GM19239 (cell line): ENCODE measurements at places on chromosomes 2 and 18.

DNA sequence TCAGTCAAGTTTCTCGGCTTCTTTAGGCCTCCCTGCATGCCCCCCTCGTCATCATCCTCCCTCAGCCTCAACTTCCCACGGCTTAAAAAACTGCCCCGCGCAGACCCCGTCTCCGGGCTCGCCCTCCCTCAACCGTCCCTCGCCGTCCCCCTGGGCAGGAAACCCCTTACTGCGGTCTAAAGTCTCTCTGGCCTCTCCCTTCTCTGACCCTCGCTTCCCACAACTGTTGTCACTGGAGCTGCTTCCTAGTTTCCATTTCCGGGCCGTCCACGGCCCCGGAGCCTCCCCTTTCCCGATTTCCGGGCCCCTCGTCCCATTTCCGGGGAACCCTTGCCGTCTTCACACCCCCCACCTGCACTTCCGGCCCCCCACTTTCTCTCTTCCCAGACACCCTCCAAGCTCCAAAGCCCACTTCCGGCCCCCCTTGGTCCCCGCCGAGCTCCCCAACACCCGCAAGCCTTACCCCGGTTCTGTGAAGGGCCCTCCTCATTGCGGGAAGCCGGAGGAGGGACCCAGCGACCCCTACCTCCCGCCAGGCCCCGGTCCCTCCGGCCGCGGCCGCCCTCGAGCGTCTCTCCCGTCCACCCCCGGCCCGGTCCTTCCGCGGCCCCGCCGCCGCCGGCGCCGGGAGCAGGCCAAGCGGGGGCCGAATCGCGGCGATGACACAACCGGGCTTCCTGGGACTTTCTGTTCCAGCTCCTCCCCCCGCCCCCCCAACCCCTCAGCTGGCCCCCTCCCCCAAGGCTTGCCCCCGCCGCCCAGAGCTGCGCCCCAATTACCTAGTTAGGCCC, 513 bp downstream of the TRIP12 start:
- DNase-seq, result no peak

DNA sequence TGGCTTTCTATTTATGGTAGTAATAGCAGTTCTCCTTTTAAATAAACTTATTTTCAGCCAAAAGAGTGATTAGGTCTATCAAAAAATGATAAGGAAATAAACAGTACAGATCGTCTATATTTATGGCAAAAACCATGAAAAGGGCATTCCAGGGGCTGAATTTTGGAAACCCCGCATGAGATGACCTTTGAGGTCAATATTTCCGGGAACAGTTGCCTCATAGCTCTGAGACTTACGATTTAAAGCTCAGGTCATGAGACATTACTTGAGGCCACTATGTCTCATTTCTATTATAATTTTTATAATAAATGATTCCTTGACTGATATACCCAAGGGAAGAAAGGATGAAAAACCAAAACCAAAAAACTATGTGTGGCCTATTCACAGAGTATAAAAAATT, 101.1 kb downstream of the LDLRAD4 start:
- DNase-seq, result no peak

- no peak for DNase-seq
Measured at GRCh38 chr2:73279852-73280251, 4.4 kb downstream of the FBXO41 start.

- no peak for DNase-seq
Measured at GRCh38 chr18:36752929-36753865, 75.6 kb downstream of the TPGS2 start.

GRCh38 chr2:236862526-236862925, 223.2 kb upstream of the COPS8 start:
- DNase-seq, result no peak

DNA sequence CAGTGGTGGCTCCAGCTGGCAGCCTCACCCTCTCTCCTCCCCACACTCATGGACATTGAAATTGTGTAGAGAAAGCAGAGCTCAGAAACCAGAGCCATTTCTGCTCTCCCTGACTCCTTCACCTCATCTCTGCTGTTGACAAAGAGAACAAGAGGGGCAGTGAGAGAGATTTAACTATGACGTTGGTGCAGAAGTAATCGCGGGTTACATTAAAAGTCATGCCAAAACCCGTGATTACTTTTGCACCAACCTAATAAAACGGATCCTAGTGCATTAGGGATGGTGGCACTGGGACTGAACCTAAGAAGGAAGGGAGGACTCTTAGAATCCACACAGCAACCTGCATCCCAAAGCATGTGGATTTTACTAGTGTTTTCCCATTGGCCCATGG, 113.3 kb upstream of the CDC42EP3 start:
- no peak for DNase-seq

GRCh38 chr2:10448576-10449485, 704 bp upstream of the ODC1 start:
- DNase-seq, result peak; percentile 96

DNA sequence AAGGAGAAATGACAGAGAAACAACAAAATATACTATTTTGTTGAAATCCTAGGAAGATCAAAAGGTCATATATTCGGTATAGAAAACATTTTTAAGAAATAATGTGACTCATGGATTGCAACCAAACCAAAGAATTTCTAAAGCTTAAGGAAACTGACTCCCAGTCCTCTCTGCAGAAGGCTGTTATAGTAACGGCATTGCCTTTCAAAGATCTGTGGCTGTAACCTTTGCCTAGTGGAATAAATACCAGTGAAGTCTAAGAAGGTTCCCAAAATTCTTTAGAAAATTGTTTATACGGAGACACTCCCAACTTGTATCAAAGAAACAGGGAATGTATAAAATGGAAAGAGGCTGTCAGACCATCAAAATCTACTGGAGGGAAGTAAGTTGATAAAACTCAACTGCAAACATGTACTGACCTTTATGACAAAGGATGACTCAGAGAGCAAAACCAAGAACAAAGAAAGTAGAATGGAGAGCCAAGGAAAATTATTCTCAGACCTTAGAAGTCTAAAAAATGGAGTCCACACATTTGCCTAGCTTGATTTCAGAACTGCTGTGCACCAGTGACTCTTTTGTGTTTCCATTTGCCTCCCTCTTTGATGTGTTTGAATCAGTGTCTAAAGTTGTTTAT, 48.6 kb upstream of the FSIP2 start:
- DNase-seq, result no peak

- no peak for DNase-seq
Measured at GRCh38 chr2:100736121-100736915, 83.6 kb upstream of the NPAS2 start.

- DNase-seq, result no peak
Measured at GRCh38 chr2:64975232-64975821, 13.9 kb upstream of the SLC1A4 start.

- DNase-seq, result no peak
Measured at GRCh38 chr18:38868757-38869156, 1303.2 kb upstream of the CELF4 start.

DNA sequence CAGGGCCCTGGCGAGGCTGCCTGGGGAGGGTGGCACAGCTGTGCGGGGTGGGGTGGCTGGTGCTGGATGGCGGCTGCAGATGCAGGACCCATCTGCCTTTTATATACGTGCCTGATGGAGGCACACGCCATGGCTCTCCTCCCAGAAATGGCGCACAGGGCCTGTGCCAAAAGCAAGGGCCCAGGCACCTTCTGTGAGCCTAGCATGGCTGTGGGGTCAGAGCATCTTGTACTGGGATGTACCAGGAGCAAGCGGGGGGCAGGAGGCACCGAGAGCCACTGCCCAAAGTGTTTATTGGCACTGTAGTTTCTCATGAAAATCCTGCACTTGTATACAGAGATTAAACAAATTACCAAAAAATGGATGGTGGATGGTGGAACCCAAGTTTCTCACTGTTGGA, 724.1 kb downstream of the GALR1 start:
- DNase-seq, result no peak

GRCh38 chr2:149662556-149662955, 75.0 kb upstream of the MMADHC start:
- DNase-seq, result no peak

- DNase-seq, result no peak
Measured at GRCh38 chr2:69992310-69993047, 31.0 kb upstream of the ASPRV1 start.

GRCh38 chr2:46803911-46804670, 111.5 kb downstream of the MCFD2 start:
- DNase-seq, result no peak

- no peak for DNase-seq
Measured at GRCh38 chr2:239564587-239564986, 163.8 kb upstream of the HDAC4 start.

- no peak for DNase-seq
Measured at GRCh38 chr2:211447548-211447947, 891.1 kb downstream of the CPS1 start.

- DNase-seq, result no peak
Measured at GRCh38 chr2:143949121-143949848, 570.6 kb downstream of the ZEB2 start.

DNA sequence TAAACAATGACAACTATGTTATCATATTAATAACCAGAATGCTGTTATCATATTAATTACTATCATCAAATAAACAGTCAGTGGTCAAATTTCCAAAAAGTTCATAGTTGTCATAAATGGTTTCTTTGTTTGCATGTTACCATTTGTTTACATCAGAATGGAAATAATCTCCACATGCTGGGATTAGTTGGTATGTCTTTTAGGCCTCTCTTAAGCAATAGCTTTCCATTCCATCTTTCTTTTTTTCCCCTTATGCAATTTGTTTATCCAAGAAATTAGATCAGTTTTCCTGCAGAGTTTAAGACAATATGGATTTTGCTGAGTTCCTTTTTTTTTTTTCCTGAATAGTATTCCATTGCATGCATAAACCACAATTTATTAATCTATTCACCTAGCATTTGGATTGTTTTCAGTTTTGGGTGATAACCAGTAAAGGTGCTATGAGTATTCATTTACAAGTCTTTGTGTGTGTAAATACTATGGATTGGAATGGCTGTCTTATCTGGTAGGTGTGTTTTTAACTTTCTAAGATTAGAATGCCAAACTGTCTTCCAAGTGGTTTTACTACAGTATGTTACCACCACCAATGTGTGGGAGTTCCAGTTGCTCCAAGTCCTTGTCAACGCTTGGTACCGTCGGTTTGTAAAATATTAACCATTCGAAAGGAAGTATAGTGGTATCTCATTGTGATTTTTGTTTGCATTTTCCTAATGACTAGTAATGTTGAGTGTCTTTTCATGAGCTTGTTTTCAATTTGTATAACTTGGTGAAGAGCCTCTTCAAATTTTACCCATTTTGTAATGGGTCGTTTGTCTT, 33.3 kb upstream of the TXNDC2 start:
- DNase-seq, result no peak

- DNase-seq, result no peak
Measured at GRCh38 chr18:33583901-33584300, 5.9 kb downstream of the ASXL3 start.

DNA sequence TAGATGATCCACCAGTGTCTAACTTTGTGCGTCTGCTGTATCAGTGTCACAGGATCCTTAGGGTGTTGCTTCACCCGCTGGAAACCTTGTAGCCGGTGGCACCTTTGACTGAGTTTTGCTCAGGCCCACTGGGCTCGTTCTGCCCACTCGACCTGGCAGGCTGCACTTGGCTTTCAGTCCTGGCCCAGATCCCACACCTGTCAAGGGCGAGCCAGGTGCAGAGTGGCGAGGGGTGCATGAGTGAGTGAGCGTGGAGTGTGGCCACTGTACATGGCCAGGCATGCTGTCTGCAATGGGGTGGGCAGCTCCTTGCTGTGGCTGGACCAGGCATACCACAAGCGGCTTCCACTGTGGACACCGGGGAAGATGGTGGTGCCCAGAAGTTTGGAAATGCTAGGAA, 179.0 kb downstream of the FAM210A start:
- DNase-seq, result no peak

- peak; percentile 14 for DNase-seq
Measured at GRCh38 chr18:6885992-6886796, 156.7 kb downstream of the ARHGAP28 start.

GRCh38 chr2:9847140-9847539, 3.9 kb downstream of the TAF1B start:
- no peak for DNase-seq

GRCh38 chr2:225894236-225894980, 494.9 kb downstream of the NYAP2 start:
- no peak for DNase-seq

- no peak for DNase-seq
Measured at GRCh38 chr2:239118675-239119211, 270.9 kb downstream of the TWIST2 start.

DNA sequence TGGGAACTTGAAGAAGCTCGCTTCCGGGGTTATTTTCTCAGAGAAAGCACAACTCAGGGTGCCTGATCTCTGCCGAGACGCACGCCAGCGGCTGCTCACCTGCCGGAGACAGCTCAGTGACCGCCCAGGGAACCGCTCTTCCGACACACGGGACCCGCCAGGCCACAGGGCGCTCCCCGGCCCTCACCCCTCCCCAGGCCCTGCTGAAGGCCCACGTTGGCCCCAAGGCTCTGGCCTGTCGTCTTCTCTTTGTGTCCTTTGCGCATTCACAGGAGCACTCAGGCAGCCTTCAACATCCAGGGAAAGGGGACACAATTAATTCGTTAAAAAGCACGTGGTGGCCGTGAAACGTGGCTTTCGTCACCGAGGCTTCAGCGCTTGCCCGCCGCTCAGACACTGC, 276.3 kb upstream of the SALL3 start:
- DNase-seq, result no peak

DNA sequence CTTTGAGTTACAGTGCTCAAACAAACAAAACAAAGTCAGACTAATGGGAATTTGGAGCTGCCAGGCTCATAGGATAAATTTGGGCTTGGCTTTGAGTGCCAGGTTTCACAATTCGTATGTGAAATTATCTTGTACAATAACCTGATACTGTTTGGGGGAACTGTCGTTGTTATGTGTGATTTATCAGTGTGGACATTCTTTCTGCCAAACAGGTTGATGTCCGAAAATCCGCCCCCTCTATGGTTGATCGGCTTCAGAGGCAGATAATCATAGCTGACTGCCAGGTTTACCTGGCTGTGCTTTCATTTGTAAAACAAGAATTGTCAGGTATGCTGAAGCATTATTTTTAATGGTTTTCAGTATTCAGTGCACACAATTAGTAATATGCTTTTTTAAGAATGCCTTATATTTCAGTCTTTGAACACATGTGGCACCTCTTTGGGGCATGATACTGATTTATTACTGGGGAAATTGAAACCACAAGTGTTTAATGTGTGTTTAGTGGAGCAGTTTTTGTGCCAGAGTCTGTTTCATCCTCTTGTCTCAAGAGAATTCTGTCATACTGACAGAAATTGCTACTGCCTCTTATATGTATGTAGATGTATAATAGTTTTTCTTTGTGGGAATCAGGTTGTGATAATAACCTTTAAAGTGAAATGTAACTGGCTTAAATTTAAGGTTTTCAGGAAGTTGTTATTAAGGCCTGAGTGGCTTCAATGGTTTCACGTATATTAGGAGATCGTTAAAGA, 54.6 kb downstream of the TTC39C start:
- DNase-seq, result no peak

GRCh38 chr2:109676346-109676902, 62.3 kb downstream of the SOWAHC start:
- DNase-seq, result no peak

- no peak for DNase-seq
Measured at GRCh38 chr2:25032901-25033300, 9.0 kb upstream of the EFR3B start.

GRCh38 chr2:218369330-218369729, 12.7 kb downstream of the CATIP start:
- no peak for DNase-seq
